ENCODE measurements at places on chromosomes 13 and 19. TPM values are rescaled to one million over a fixed set of nuclear protein-coding genes. Genes with fewer than 3 reads are reported as not detected.

The NCR1 gene
- 0.85 TPM for total RNA-seq

The FGF22 gene
- total RNA-seq: not detected

The C1QTNF9 gene
- total RNA-seq: 2.0 TPM

The FPR1 gene
- total RNA-seq: 25.3 TPM

The RNF113B gene
- total RNA-seq: not detected

The ZNF837 gene
- total RNA-seq: 1.5 TPM

The HIPK4 gene
- total RNA-seq: 0.34 TPM

The GET3 gene
- total RNA-seq: 36.0 TPM

The S1PR4 gene
- total RNA-seq: 4.9 TPM

The ZNF497 gene
- total RNA-seq: 4.1 TPM

The PSPN gene
- total RNA-seq: 0.68 TPM

The SHD gene
- not detected for total RNA-seq

The HCST gene
- 4.7 TPM for total RNA-seq

The PSG1 gene
- total RNA-seq: not detected
